Sigmoid colon (tissue), 7 donors: ENCODE measurements at places on chromosomes 4 and X. TPM values are rescaled to one million over a fixed set of nuclear protein-coding genes. Genes with fewer than 3 reads are reported as not detected.

DNA sequence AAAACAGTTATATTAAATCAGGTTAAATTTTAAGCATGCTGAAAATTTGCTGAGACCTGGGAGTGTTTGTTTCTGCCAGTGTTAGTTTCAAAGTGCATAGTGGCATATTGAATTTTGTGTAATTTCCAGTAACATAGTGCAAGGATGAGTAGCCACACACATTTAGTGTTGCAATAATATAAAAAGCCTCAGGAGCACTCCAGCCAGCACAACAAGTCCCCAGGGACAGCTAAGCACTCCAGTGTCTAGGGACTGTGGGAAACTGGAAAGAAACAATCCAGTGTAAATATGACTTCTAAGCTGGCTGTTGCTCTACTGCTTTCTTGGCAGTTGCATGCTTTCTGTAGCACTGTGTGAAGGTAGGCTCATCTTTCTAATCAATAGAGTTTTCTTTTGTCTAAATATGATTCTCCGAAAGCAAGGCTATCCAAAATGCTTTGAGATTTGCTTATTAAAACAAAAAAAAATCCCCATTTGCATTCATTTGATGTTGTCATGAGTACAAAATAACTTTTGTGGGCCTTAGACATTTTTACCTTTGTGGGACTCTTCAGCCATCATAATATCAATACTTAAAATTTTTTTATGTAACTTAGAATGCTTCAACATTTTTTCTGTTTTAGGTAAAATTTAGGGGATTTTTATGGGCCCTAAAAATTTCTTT, 24.2 kb upstream of the CXCL2 start:
- no peaks in the 10 kb centered on the region for H3K36me3 ChIP-seq
- H3K4me3 ChIP-seq = no peak overlapping the region
- H3K4me1 ChIP-seq = no peaks in the 10 kb centered on the region
- H3K27me3 ChIP-seq = no peaks in the 10 kb centered on the region

DNA sequence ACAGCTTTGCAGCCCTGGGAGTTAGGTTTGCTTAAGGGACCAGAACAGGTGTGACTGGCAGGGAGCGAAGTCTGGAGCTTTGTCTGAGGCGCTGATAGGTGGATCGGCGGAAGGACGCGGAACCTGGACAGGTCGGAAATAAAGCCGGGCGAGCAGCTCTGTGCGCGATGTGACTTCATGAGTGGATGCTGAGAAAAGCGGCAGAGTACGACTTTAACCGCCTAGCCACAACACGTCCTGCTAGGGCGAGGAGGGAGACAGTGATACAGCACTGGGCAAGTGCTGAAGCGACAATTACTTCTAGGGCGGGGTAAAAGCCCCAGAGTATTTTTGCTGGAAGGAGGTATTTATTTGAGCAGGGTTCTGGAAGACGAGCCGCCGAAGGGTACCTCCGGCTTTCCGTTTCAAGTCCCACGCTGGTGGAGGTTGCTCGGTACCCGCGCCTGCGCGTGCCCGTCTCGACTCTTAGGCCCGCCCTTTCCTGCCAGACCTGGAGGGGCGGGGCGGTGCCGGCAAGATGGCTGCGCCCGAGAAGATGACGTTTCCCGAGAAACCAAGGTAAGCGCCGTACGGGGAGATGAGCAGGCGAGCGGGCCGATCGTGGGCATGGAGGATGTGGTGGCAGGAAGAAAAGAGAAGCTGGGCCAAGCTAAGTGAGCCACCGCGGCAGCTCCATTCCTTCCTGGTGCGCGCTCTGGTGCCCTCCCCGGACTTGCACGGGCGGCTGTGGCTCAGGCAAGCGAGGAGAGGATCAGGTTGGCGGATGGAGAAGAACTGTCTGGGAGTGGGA, at the start of gene ZRSR2:
Gene ZRSR2 (plus strand): TSS at position 506 of the 790 bp plus-strand sequence. CDS start 12 bp downstream, at position 518.
- peak; percentile 92 for DNase-seq
- no peaks in the 10 kb centered on the region for H3K27me3 ChIP-seq
- H3K27ac ChIP-seq = peak within 1 kb of the TSS; percentile 80

GRCh38 chr4:118338981-118339765, 13.6 kb downstream of the PRSS12 start:
- H3K27me3 ChIP-seq = no peaks in the 10 kb centered on the region
- H3K4me3 ChIP-seq = no peak overlapping the region
- no peak for DNase-seq

- peak overlapping the region; percentile 98 for H3K27ac ChIP-seq
- peaks cover 13% of the 10 kb centered on the region for H3K36me3 ChIP-seq
- DNase-seq = peak; percentile 83
- no peaks in the 10 kb centered on the region for H3K27me3 ChIP-seq
- H3K4me1 ChIP-seq = peaks cover 25% of the 10 kb centered on the region
- peak overlapping the region; percentile 93 for H3K4me3 ChIP-seq
Measured at GRCh38 chr4:17577665-17578481, 875 bp downstream of the LAP3 start.

DNA sequence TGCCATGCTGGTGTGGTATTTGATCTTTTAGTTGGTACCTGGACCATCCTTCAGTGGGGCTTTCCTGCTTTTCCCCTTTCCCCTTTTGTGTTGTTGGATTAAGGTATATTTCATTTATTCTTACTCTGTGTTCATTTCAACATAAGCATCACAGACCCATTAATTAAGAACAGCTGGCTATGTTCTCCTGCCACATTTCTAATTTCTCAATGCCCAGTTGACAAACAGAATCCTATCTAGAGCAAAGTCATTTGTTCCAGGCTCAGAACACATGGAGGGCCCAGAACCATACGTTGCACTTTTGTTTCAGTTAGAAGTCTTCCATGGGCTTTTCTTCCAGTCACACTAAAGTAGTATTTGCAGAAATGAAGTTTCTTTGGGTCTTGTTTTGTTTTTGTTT, 46.1 kb upstream of the EOLA2 start:
- no peak overlapping the region for H3K27ac ChIP-seq
- no peaks in the 10 kb centered on the region for H3K36me3 ChIP-seq
- no peak for DNase-seq

- peaks cover 33% of the 10 kb centered on the region for H3K27me3 ChIP-seq
- H3K27ac ChIP-seq = no peak overlapping the region
- peaks cover 5% of the 10 kb centered on the region for H3K4me1 ChIP-seq
Measured at GRCh38 chr4:41744572-41745291, 3.8 kb downstream of the PHOX2B start.

GRCh38 chr4:27239641-27240040, 379.0 kb downstream of the STIM2 start:
- no peaks in the 10 kb centered on the region for H3K36me3 ChIP-seq
- no peaks in the 10 kb centered on the region for H3K4me1 ChIP-seq

Gene IGSF1
- 0.49 TPM for total RNA-seq

Gene HSFX1
- total RNA-seq = 0.83 TPM
